ENCODE measurements at places on chromosomes 1 and 21. TPM values are rescaled to one million over a fixed set of nuclear protein-coding genes. Genes with fewer than 3 reads are reported as not detected.

GRCh38 chr1:230398856-230399255 is 27.3 kb downstream of the PGBD5 start:
- no peak for DNase-seq

DNA sequence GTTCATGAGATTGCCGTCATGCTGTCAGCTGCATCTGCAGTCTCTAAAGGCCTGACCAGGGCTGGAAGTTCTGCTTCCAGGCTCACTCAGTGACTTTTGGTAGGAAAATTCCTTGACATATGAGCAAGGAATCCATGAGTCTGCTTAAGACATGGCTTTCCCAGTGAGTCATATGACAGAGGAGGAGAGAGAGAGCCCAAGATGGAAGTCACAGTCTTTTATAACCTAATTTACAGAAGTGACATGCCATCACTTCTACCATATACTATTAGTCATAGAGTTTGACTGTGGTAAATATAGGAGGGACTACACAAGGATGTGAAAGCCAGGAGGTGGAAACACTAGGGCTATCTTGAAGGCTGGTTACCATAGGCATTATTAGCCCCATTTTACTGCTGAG is 115.2 kb downstream of the ROR1 start:
- no peak for DNase-seq

The PPM1J gene
- 2.2 TPM for total RNA-seq

- no peak for DNase-seq
Observed at GRCh38 chr21:22575165-22575584, 1577.0 kb downstream of the NCAM2 start.

The RHD gene
- not detected for total RNA-seq

The OTUD3 gene
- total RNA-seq, result 2.0 TPM

All from esophagus squamous epithelium (tissue), 5 donors.